ENCODE measurements at places on chromosomes 6 and 20. TPM values are rescaled to one million over a fixed set of nuclear protein-coding genes. Genes with fewer than 3 reads are reported as not detected.

GRCh38 chr20:48603116-48603818 lies 224.5 kb downstream of the PREX1 start:
- no peak for DNase-seq

DNA sequence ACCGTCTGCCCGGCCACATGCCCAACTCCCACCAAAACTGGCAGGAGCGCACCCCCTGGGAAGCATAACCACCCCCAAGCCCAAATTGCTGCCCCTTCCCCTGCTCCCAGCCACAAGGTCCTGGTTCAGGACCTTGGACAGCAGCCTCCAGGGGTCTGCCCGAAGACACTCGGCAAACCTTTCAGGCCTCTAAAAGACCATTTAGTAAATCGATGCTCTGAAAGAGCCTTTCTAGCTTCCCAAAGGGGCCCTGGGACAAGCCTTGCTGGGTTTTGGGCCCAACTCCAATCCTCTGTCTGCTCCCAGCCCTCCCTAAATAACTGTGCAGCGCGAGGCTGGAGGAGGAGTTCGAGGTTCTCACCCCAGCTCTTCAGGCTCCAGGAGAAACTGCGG lies 30.5 kb downstream of the GRM4 start:
- DNase-seq, result no peak

NDUFAF4 gene
- total RNA-seq, result 98.9 TPM

WFDC12 gene
- total RNA-seq, result not detected

SNAP25 gene
- total RNA-seq, result not detected

KIAA0408 gene
- 3.1 TPM for total RNA-seq

DNA sequence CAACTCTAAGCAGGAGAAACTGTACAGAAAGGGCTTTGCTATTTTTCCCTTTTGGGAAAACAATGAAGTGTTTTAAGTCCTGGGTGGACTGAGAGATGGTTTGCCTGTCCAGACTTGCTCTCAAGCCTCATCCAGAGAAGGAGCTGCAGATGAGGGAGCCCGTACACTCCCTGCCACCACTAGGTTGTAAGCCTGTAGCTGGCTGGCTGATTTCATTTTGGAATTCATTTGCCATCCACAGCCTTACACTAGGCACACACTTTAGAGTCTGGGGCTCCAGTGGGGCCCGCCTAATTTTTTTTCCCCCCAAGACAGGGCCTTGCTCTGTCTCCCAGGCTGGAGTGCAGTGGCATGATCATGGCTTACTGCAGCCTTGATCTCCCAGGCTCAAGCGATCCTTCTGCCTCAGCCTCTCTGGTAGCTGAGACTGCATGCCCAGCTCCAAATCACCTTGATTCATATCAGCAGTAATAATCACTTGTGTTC lies 28.4 kb downstream of the POFUT1 start:
- DNase-seq, result no peak

Measured in activated naive CD8-positive, alpha-beta T cell treated with anti-CD3 and anti-CD28 coated beads for 36 hours (primary cell).